ENCODE measurements at places on chromosomes 12 and 14.

DNA sequence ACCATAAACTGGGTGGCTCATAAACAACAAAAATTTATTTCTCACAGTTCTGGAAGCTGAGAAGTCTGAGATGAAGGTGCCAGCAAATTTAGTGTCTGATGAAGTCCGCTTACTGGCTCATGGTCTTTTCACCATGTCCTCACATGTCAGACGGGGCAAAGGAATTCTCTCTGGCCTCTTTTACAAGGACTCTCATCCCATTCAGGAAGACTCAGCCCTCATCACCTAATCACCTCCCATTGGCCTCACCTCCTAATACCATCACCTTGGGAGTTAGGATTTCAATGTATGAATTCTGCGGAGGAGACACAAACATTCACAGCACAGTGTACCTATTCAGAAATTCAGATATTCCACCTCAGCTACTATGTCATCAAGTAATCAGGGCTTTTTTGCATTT lies 357.6 kb downstream of the PAWR start:
- no peak for DNase-seq

GRCh38 chr12:56528846-56529245 lies 7.2 kb downstream of the RBMS2 start:
- no peak for DNase-seq

DNA sequence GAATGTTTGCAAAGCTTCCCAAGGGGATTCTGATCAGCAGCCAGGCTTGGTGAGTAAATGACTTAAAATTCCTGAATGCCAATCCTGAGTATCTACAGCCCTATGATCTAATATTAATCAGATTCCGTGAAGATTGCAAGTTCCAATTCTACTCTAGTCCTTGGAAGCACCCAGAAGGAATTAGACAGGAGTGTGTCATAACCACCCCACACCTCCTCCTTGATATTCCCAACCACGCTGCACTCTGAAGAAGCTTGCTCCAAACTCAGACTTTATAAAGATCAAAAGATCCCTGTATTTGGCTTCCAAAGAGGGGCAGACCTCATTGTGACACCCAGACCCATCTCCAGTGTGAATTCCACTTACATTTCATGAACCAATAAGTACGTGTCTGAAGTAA lies 306.0 kb downstream of the BCL11B start:
- no peak for DNase-seq

DNA sequence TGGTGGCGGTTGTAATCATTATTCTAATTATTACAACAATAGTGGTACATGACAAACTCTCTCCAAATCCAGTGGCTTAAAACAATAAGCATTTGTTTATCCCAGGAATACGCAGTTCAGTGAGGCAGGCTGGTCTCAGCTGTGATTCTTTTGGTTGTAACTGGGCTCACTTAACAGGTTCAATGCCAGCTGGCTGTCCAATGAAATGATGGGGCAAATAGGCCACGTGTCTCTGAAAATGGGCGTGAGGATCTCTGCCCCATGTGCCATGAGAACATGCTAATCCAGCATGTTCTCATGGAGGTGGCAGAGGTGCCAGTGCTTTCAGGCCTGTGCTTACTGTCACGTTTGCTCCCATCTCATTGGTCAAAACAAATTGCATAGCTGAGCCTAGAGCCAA lies 73.1 kb upstream of the CLMN start:
- no peak for DNase-seq

GRCh38 chr14:37901978-37902377 lies 305.7 kb upstream of the SSTR1 start:
- DNase-seq, result no peak

DNA sequence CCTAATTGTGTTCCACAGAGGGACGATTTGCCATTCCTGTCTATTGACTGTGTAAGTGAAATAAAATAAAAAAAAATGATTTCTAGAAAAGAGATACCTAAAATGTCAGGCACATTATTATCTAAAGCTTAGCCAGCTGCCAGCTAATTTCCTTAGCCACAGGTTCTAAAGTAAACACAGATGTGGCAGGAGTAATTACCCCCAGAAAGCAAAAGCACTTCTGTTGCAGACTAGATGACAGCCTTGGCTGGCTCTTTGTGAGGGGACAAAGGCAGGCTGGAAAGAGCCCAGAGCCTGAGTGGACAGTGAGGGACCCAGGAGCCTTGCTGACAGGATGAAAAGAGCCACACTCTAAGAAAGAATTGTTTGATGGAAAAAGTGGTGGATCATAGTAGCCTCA lies 418.1 kb downstream of the LRIG3 start:
- DNase-seq, result peak; percentile 96

- DNase-seq, result no peak
Measured at GRCh38 chr14:51321036-51321435, 81.0 kb downstream of the TMX1 start.

- no peak for DNase-seq
Measured at GRCh38 chr12:14771651-14772137, 31.6 kb downstream of the WBP11 start.

GRCh38 chr12:19196959-19197630 lies 67.6 kb downstream of the PLEKHA5 start:
- peak; percentile 9 for DNase-seq

DNA sequence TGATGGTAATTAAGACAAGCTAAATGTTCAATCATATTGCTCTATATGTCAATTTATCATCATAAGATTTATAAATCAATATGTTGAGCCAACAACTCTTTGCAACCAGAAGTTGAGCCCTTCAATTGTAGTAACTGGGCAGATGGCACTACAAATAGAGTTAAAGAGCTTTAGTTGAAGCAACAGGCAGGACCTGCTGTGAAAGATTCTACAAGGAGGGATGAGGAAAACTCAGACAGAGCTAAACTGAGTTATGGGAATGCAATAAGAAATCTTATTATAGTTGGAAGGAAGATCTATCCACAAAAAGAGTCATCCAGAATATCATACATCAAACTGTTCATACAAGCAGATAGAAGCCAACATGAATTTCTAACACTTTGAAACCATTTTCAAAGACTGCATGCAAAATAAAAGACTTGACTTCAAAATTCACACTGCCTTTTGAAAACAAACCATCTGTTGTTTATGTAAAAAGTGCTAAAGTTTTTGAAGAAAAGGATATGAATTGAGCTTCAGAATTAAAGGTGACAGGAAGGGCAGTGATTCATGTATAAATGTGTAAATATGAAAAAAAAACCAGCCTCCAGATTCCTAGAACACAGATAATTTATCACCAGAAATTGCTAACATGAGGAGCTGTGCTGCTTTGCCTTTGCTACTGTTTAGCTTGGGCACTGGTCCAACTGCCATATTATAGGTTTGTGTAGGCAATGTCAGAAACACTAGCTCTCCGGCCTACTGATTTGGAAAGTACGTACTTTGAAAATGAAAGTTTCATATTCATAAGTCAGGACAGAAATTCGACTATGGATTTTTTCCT lies 133.2 kb downstream of the SLC35F4 start:
- no peak for DNase-seq

- DNase-seq, result no peak
Measured at GRCh38 chr12:62915204-62915529, 19.8 kb downstream of the PPM1H start.

- peak; percentile 62 for DNase-seq
Measured at GRCh38 chr12:41983856-41984255, 160.8 kb downstream of the GXYLT1 start.

- no peak for DNase-seq
Measured at GRCh38 chr12:122949405-122949804, 16.9 kb downstream of the ABCB9 start.

GRCh38 chr12:114864837-114865551 lies 181.0 kb upstream of the TBX3 start:
- DNase-seq, result no peak

DNA sequence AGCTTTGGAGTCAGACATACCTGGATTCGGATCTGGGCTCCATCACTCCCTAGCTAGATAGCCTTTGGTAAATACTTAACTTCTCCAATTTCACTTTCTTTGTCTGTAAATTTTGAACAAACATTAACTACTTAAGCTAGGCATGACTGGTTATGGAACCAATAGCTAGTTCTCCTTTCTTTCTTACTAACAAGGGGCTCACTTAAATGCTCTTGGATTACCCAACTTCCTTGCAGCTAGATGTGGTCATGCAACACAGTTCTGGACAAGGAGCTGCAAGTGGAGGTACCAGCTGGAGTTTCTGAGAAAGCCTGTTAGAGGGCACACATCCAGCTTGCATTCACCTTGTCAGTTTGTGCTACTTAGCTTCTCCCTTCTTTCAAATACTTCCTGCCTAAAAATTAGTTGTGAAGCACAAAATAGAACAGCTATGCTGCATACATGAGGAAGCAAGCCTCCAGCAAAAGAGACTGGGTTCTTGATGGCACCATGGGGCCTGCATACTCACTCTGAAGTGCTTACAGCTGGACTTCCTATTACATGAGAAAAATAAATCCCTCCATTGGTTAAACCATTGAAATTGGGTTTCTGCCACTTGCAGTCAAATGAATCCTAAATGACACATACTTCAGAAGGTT lies 210.1 kb upstream of the EEA1 start:
- DNase-seq, result no peak

Measured in COR-L47 (cell line).